NCI-H1694 (cell line): ENCODE measurements at places on chromosomes 2 and 18.

DNA sequence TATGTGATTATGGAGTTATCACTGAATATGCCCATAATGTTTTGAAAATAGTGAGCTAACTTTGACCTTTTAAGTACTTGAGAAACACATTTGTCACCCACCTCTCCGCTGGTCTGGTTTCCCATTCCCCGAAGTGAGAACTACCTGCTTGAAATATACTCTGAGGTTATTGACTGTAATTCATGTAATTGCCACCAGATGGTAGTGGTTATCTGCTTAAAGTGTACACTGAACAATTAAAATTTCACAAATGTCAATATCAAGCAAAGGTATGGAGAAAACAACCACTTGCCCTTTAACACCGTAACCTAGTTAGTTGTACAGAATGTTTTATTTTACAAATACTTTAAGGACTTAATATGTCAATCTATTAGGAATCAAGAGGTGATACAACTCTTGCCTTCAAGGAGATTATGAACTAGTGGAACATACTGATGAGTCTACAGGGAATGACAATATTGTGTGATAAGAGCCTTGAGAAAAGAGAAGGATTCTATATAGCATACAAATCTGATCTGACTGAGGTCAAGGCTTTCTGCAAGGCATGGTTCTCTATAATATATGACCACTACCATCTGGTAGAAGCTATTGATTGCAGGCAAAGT lies 316.8 kb upstream of the KCNH7 start:
- DNase-seq: peak; percentile 40

- no peak for DNase-seq
These were observed 12.9 kb downstream of the ADAM23 start for GRCh38 chr2:206456078-206456754.

DNA sequence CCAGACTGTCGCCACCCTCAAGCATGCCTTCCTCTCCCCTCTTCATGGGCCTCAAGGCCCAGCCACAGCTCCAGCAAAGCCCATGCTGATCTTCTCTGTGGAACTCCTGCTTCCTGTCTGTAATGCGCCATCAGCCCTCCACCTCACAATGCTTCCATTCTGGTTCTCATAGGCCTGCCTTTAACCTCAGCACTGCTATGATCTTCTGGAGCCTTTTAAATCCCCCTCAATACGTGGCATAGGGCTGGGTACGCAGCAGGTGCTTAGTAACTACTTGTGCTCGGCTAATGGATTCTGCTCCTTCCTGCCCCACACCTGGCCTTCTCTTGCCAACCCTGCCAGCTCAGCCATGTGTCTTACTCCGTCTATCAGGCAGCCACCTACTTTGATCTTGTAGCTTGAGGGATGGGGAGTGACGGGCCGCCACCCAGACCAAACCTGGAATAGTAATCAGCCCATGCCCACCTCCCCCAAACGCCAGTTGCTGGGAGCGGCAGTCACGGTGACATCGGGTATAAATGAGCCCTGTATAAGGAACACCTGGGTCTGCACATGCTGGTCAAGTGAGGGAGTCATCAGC lies 106.7 kb upstream of the MCFD2 start:
- no peak for DNase-seq

- no peak for DNase-seq
These were observed 18.1 kb downstream of the EPAS1 start for GRCh38 chr2:46315103-46315890.

GRCh38 chr2:7024261-7024660 lies 107.0 kb downstream of the RNF144A start:
- no peak for DNase-seq

DNA sequence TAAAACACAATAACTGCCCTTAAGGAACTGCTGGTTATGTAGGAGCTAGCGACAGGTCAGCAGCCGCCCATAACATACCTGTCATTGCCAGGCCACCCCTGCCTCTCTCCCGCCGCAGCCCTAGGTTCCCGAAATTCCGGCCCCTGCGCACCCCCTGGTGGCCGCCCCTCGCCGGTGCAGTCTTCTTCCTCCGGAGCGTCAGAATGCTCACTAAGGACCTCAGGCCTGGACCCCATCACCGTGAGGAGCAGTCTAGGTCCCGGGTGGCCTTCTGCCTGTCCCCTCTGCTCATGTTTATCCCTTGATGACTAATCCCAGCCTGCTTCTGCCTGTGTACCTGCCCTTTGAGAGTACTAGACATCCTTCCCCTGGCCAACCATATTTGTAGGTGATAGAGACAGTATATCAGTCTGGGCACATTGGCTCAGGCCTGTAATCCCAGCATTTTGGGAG lies 115.7 kb upstream of the SLC1A4 start:
- DNase-seq: peak; percentile 65

- no peak for DNase-seq
These were observed 105.0 kb downstream of the PXDN start for GRCh38 chr2:1639086-1639858.

DNA sequence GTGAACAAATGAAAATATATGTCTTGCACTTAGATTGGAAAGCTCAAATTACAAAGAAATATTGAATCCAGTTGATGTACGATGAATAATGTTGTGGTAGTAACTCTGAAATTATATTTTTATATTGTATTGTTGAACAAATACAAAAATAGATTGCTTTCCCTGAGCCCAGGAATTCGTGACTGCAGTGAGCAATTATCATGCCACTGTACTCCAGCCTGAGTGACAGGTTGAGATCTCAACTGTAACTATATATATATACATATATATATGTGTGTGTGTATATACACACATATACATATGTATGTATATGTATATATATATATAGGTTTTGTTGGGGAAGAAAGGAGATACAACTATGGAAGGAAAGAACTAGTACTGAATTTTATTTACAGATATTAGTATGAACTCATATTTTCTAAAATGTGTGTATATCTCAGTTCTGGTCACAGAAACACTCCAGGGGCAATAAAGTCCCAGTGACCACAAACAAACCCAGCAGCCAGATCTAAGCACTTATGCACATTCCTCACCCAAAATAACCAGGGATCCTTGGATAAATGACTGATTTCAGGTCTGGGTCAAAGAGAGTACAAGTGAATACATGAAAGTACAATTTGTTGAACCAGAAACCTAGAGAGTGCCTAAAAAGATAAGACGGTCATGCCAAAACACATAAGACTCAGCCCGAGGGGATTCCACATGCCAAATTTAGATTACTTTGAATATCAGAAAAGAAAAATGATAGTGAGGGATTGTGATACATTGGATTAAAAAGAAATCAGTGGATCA lies 146.3 kb downstream of the TMX3 start:
- DNase-seq: no peak

GRCh38 chr2:45869165-45869501 lies 217.7 kb downstream of the PRKCE start:
- DNase-seq: no peak

DNA sequence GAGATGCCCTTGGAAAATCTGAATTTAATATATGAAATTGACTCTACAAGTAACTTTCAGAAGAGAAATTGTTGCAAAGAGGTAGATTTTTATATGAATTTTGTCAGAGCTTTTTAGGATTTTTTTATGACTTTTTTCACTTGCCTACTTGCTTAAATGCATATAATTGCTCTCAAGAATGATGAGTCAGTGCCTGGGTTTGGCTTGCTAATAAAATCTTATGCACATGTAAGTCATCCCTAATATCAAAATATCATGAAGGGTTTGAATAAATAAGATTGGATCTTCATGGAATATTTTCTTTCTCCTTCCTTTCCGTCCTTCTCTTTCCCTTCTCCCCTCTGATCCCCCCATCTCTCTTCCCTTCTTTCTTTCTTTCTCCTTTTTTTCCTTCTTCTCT lies 354.1 kb downstream of the TXNL1 start:
- DNase-seq: no peak

DNA sequence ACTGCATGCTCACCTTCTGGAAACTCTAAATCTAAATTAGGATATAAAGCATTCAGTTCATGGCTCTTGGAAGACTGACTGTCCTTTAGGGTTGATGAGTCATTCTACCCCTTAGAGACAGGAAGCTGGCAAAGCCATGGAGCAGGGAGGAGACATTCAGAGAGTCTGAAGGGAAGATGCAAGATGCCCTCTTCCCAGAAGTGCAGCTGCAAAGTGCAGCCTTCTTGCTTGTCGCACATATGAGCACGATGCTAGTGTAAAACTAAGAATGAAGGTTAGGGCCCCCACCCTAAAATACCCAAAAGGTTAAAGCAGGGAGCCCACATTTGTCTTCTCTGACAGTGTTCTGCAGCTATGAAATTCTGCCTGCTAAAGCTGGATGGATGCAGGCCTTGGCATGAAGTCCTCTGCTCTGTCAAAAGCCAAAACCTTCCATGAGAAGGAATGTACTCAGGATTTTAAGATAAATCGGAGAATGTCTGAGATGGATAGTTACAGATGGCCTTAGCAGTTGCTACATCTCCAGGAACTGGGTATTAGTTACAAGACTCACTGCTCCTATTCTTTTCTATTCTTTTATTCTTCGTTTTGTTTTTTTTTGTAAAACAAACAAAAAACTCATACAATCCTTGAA lies 89.7 kb downstream of the POLE4 start:
- DNase-seq: no peak

GRCh38 chr18:10682368-10682714 lies 156.5 kb downstream of the NAPG start:
- no peak for DNase-seq

DNA sequence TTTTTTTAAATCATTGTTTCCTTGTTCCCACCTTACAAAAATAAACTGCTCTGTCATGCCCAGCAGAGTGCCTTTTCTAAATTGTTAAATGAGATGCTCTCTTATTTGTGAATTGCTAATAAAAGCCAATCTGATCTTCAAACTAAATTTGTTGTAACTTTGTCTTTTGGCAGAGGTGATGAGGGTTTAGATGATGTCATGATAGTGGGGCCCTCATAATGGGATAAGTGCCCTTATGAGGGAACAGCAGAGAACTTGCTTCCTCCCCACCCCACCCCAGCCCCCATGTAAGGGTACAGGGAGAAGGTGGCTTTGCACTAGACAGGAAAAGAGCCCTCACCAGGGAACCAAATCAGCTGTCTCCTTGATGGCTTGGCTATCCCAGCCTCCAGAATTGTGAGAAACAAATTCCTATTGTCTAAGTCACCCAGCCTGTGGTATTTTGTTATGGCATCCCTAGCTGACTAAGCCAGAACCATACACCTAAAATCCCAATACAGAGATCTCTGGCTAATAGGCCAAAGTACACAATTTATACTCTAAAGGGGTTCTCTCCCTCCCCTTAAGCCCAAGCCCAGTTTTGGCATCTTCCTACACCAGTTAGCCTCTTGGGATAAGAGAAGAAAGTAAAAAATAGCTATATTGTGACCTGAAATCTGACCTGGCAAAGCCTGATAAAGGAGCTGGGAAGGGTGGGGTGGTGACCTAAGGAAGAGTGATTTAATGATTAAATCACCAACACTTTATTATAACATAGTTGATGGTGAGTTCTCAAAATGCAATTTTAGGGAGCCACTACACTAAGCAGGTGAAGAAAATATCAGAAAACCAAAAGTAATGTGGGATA lies 40.3 kb upstream of the HNRNPA3 start:
- no peak for DNase-seq
